Renal cortex interstitium (tissue), 15 donors: ENCODE measurements at places on chromosomes 2 and 18. TPM values are rescaled to one million over a fixed set of nuclear protein-coding genes. Genes with fewer than 3 reads are reported as not detected.

AFF3 gene
- polyA plus RNA-seq: 24.2 TPM

DNA sequence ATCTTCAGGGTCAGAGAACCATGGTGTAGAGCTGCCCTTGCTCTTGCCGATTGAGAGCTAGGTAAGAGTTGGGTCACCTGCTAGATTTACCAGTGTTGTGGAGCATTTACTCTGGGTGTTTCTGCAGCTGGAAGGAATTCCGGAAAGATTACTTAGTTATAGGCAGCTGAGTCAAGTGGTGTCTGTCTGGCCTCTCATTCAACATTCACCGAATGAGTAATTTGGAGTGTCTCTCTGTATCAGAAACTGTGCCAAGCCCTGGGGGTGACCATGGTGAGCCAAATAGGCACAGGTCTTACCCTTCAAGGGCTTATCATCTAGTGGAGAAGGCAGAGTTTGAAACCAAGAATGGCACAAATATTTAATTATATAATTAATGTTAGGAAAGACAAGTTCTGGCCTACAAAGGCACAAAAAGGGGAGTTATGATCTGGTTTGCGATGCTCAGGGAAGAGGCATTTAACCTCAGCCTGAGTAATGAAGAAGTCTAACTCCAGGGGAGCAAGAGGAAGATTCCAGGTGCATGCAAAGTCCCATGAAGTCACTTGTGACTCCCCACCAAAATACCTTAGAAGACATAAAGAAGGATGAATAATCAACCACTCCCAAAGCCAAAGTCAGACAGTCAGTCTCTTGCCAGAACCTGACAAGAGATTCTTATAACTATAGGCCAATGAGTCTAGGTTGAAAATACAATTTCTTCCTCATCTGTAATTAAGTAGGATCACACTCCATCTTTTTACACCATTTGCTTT is 12.5 kb downstream of the SETBP1 start:
- no peak for DNase-seq

GRCh38 chr2:74703373-74703772 is 49.3 kb downstream of the SEMA4F start:
- no peak for DNase-seq

- no peak for DNase-seq
These were observed 343.0 kb downstream of the NYAP2 start for GRCh38 chr2:225742487-225742886.
